ENCODE measurements at places on chromosomes 16 and 17.

GRCh38 chr17:7940034-7940433, 8.0 kb downstream of the CNTROB start:
- H3K36me3 ChIP-seq: peaks cover 59% of the 10 kb centered on the region
- DNase-seq: no peak
- H3K4me1 ChIP-seq: peaks cover 6% of the 10 kb centered on the region
- no peak overlapping the region for H3K4me3 ChIP-seq
- no peaks in the 10 kb centered on the region for H3K27me3 ChIP-seq

GRCh38 chr17:14302431-14303099, 1.7 kb downstream of the HS3ST3B1 start:
- H3K36me3 ChIP-seq: peaks cover 9% of the 10 kb centered on the region
- peak overlapping the region; percentile 90 for H3K27ac ChIP-seq
- H3K4me3 ChIP-seq: peak overlapping the region; percentile 81
- peak; percentile 92 for DNase-seq
- peaks cover 62% of the 10 kb centered on the region for H3K4me1 ChIP-seq

DNA sequence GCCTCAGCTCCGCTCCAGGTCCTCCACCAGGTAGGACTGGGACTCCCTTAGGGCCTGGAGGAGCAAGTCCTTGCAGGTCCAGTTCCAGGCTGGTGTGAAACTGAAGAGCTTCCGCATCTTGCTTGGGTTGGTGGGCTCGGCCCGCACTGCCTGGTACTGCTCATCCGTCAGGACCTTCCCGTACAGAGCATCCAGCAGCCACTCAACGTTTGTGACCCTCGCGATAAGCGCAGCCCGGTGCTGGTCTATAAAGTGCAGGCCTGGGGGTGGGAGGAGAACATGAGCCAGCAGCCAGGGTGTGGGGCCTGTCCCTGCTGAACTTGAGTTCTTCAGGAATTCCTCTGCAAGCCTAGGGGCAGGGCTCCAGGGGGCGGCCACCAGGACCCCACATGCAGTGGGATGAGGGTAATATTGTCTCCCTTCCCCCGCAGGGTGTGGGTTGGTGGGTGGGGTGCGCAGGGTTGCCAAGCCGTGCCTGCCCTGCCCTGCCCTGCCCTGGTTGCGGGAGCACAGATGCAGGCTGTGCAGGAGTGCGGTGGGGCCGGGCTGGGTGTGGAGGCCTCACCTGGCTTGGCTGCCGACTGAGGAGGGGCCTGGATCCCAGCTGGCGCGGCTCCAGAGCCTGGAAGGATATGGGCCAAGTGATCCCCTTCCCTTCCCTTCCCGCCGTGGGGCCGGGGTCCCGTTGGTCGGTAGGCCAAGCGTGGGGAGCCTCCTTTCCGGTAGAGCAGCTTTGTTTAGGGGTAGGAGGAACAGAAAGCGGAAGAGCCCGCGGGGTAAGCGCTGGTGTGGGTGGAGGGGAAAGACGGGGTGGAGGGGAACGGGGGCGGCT, 762 bp downstream of the PYCARD start:
- H3K27me3 ChIP-seq: peaks cover 2% of the 10 kb centered on the region
- H3K4me1 ChIP-seq: peaks cover 47% of the 10 kb centered on the region
- peaks cover 18% of the 10 kb centered on the region for H3K36me3 ChIP-seq

GRCh38 chr17:66953630-66954020, 10.9 kb upstream of the CACNG4 start:
- no peaks in the 10 kb centered on the region for H3K36me3 ChIP-seq
- H3K27me3 ChIP-seq: peaks cover 6% of the 10 kb centered on the region
- no peak for DNase-seq
- H3K27ac ChIP-seq: no peak overlapping the region
- H3K4me1 ChIP-seq: no peaks in the 10 kb centered on the region
- no peak overlapping the region for H3K4me3 ChIP-seq

Data from activated CD4-positive, alpha-beta T cell treated with anti-CD3 and anti-CD28 coated beads for 36 hours (primary cell).